Motor neuron (in vitro differentiated cells): ENCODE measurements at places on chromosomes 4 and X. TPM values are rescaled to one million over a fixed set of nuclear protein-coding genes. Genes with fewer than 3 reads are reported as not detected.

DNA sequence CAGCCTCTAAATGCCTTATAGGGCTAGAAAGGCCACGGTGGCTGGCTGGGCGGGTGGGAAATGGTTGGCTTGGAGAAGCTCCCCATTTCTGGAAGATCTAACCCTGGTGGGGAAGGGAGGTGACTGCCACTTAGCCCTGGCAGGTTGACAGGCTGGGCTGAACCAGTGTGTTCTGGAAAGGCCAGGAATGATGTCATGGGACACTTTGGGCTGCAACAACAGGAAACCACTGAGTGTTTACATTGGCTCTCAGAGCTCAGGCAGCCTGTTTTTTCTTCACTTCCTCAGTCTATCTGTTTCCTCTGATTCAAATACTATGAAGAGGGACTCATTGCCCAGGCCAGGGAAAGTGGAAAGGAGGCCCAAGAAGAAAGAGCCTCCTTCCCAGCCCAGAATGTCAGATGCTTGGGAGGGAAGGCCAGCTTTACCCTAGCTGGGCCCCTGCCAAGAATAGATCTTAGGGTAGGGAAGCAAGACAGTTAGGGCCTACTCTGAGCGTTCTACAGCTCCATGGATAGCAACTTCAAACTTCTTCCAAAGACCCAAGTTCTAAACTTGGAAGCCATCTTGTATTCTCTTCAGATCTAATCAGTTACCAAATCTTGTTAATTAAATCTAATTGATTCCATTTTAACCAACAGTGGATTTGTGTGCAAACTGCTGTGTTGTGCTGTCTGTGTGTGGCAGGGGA is 65.8 kb upstream of the MSN start:
- ATAC-seq, result peak; percentile 86

- no peak for ATAC-seq
Observed at GRCh38 chrX:9829308-9830267, 43.4 kb downstream of the SHROOM2 start.

DNA sequence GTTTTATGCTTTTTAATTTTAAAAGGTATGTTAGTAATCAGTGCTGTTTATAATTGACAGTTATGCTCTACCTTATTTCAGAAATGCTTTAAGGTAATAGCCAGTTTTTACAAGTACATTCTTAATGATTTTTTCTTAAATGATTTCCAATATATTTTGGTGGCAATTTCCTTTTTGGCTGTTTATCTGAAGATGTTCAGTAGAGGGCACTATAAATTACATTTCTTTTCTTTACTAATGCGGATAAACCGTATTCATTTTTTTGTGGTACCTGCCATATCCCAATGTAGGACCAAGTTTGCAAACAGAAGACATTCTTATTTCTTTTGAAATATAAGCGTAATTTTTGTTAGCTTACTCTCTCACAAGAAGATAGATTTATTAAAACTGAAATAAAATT is 65.4 kb downstream of the CCKAR start:
- no peak for ATAC-seq

- peak; percentile 95 for ATAC-seq
Observed at GRCh38 chr4:88697588-88698329, at the start of gene NAP1L5. TSS of gene NAP1L5 (minus strand) at chr4:88697829. CDS start at chr4:88697754, 75 bp downstream.

GRCh38 chrX:79081895-79082512 is 62.5 kb upstream of the GPR174 start:
- no peak for ATAC-seq

- ATAC-seq, result no peak
Observed at GRCh38 chrX:154023276-154024000, 3.7 kb upstream of the IRAK1 start.

- ATAC-seq, result no peak
Observed at GRCh38 chr4:118270492-118270891, 82.3 kb downstream of the PRSS12 start.

GRCh38 chr4:75821966-75822365 is 80.3 kb downstream of the PPEF2 start:
- ATAC-seq, result no peak

DNA sequence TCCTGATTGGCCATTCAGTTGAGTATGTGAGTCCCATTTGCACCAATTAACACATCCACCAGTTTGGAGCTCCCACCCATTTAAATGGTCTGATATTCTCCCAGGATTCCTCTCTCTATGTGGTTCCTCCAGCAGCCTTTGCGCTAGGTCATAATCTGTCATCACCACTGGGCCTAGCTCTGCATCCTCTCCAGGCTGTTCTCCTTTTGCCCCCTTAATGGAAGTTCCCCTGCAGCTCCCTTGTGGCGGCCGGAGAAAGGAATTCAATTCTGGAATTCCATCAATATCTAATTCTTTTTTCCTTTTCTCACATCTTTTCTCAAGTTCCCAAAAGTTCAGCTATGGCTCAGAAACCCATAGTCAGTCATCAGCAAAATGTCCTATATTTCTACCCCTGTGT is 2184.4 kb upstream of the AGA start:
- no peak for ATAC-seq

GRCh38 chr4:29578329-29578728 is 1141.8 kb upstream of the PCDH7 start:
- ATAC-seq, result no peak

DNA sequence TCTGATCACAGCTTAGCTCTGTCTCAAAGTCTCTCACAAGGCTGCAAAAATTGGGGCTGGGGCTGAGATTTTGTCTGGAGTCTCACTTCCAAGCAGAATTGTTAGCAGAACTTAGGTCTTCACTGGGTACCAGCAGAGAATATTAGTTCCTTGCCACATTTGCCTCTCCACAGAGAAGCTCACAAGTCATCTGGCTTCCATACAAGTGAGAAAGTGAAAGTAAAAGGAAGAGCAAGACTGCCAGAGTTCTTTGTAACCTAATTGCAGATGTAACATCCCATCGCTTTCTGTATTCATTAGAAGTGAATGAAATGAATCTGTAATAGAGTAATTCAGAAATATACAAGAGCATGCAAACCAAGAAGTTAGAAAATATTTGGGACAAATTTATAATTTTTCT is 624.1 kb upstream of the GNPDA2 start:
- ATAC-seq, result no peak

DNA sequence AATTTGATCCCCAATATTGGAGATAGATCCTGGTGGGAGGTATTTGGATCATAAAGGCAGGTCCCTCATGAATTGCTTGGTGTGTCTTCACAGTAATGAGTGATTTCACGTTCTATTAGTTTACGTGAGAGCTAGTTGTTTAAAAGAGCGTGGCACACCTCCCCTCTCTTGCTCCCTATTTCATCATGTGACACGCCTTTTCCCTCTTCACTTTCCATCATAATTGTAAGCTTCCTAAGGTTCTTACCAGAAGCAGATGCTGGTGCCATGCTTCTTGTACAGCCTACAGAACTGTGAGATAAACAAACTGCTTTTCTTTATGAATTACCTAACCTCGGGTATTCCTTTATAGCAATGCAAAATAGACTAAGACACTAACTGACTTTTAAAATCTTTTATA is 34.0 kb upstream of the FMR1 start:
- ATAC-seq, result no peak

DNA sequence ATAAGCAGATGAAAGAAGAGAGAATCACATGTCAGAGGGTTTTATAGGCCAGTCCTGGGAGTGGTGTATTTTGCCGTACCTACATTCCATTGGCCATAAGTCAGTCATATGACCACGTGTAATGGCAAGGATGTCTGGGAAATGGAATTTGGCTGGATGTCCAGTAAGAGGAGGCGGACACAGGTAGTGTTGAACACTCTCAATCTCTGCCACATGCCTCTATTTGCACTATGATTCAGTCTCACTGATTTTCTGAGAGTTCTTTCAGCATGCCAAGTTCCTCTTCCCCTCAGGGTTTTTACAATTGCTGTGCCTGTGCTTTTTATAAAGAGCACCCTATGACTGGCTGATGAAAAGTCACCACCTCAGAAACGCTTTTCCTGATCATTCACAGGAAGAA is 164.2 kb upstream of the GPR101 start:
- ATAC-seq, result no peak

GRCh38 chr4:177487977-177488376 is 45.7 kb upstream of the AGA start:
- no peak for ATAC-seq

DNA sequence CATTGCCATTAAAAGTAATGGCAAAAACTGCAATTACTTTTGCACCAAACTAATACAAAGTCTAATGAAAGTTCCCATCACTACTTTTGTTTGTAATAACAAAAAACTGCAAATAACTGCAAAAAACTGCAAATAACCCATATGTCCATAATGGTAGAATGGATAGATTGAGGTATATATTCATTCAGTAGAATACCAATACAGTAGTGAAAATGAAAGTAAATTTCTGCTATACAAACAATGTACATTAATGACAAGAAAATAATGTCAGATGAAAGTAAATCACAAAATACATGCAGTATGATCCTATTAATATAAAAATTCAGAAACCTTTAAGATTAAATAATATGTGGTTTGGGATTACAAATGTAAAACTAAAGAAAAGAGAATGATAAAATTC is 41.3 kb upstream of the CEP135 start:
- no peak for ATAC-seq

DNA sequence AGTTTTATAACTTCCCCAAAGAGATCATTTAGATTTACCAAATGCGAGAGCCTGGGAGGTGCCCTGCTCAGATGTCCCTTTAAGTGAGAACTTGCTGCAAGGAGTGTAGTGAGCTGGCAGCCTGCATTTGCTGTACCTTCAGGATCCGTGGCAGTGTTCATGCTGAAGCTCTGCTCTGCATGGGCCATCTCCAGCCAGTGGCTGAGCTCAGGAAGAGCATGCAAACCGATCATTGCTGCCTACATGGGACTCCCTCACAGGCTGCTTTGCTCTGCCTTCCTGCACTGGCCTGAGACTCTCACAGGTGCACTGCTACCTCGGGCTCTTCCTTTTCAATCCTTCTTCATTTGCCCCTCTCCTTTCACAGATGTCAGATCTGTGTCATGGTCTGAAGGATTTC is 152.0 kb upstream of the SFRP2 start:
- ATAC-seq, result peak; percentile 28

DNA sequence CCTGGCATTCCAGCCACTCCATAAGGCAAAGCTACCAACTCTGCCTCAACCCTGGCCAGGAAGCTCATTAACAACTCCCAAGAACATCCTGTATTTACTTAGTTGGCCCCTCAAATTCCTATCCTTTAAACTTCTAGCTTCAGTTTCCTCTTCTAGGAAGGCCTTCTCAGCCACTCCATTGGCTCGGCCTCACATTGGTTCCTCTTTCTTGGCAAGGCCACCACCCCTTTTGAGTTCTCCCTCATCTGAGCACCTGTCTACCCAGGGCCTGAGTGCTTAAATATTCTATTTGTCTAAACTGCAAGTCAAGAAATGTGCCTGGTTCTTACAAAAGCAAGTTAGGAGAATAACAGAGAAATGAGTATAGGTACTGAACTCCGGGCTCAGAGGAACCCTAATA is 10.0 kb downstream of the SMC1A start:
- no peak for ATAC-seq

DNA sequence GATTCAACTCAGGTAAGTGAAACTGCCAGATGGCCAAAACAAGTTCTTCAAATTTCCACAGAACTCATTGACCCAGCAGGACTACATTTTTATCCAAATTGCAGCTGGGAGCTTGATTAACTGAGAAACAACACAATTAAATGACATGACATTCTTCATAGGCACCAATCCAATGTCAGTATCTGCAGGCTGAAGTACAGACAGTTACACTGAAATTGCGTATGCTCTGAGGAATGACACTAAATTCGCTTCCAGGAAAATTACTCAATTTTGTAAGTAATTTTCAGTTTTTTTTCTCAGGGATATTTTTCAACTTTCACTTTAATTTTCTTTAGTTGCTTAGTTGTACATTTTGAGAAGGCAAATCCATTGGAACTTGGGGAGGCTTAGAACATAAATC is 4.5 kb downstream of the C1GALT1C1 start:
- no peak for ATAC-seq

DNA sequence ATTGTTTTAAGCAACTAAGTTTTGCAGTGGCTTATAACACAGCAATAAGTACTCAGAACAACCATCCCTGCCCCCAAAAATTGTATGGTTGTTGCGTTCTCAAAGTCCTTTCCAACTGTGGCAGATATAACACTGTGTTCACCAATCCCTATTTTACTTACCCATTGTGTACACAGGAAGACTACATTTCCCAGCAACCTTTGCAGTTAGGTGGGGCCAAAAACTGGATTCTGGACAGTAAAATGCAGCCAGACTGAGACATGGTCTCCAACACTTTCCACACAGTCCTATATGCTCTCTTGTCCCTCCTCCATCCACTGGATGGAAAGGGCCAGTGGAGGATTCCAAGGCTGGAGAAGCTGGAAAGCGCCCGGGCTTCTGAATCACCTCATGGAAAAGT is 523.6 kb downstream of the BCOR start:
- ATAC-seq, result no peak

- ATAC-seq, result no peak
Observed at GRCh38 chrX:24574743-24575142, 72.4 kb downstream of the PCYT1B start.

- peak; percentile 97 for ATAC-seq
Observed at GRCh38 chrX:51743179-51743957, at the start of gene GSPT2. TSS of gene GSPT2 (plus strand) at chrX:51743442. CDS start at chrX:51743627, 185 bp downstream.

DNA sequence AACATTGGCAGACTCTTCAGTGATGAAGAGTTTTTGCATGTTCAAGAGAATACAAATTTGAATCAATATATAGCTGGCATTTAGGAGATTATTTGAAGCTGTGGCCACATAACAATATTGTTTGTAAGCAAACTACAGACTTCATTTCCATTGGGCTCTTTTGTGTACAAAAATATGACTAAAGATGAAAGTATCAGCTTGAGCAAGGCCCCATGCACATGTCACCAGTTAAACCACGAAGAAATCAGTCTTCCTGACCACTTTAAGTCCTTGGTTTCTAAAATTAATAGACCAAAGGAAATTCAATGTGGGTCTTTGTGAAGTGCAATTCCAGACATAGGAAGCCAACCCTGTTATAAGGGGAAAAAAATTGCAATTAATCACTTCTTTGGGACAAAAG is 1664.6 kb upstream of the ADGRL3 start:
- ATAC-seq, result no peak

GRCh38 chrX:55107262-55107661 is 18.4 kb downstream of the PAGE2 start:
- no peak for ATAC-seq

DNA sequence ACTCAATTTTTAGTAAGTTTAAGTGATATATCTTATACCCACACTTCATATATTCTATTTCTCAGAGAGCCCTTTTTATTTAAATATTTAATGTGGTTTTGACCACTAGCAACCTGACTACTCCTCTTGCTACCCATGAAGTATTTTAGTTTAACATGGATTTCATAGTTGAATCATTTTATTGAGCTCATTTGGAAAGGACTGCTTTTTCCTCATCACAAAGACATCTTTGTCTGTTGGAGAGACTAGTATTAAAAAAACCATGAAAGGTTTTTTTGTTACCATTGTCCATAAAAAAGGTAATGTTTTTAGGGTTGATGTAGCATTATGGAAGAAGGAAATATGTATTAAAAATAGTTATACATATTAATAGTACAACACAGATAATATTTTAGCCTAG is 139.5 kb downstream of the RAPGEF2 start:
- no peak for ATAC-seq

The FAM53A gene
- 1.9 and 3.1 TPM in 2 replicates for total RNA-seq

The TRO gene
- total RNA-seq, result 3.7 and 6.7 TPM in 2 replicates

The GPC3 gene
- total RNA-seq, result not detected in 2 replicates

The TECRL gene
- 0.14 and 0.19 TPM in 2 replicates for total RNA-seq

The ARHGAP36 gene
- 25.1 and 41.8 TPM in 2 replicates for total RNA-seq

The SOWAHB gene
- 1.1 and 1.3 TPM in 2 replicates for total RNA-seq

The LIMCH1 gene
- 43.1 and 43.3 TPM in 2 replicates for total RNA-seq

The ANK2 gene
- 154 and 158 TPM in 2 replicates for total RNA-seq

The MAGEA2 gene
- 0.77 TPM in 1 of 2 replicates, not detected in the other for total RNA-seq

The KLHL5 gene
- total RNA-seq, result 46.3 and 47.0 TPM in 2 replicates

The FSTL5 gene
- 0.17 and 0.18 TPM in 2 replicates for total RNA-seq
